ENCODE measurements at places on chromosomes 12 and 14.

- DNase-seq: peak; percentile 5
Measured at GRCh38 chr14:92819011-92819597, 25.0 kb downstream of the GOLGA5 start.

DNA sequence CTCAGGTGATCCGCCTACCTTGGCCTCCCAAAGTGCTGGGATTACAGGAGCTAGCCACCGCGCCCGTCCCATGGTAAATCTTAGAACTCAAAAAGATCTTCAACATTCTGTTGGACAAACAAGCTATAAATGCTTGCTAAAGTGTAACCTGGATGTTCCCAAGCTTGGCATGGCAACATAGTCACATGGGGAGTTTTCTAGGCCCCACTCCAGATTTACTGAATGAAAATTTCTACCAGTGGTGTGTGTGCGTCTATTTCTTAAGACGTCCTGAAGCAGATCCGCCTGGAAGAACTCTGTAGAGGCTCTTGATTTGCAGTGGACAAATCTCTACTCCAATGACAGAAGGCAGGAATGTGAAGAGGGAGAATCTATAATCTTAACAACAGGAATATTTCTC lies 59.9 kb downstream of the ZFYVE21 start:
- no peak for DNase-seq

GRCh38 chr12:116053479-116054200 lies 223.9 kb downstream of the MED13L start:
- DNase-seq: no peak

DNA sequence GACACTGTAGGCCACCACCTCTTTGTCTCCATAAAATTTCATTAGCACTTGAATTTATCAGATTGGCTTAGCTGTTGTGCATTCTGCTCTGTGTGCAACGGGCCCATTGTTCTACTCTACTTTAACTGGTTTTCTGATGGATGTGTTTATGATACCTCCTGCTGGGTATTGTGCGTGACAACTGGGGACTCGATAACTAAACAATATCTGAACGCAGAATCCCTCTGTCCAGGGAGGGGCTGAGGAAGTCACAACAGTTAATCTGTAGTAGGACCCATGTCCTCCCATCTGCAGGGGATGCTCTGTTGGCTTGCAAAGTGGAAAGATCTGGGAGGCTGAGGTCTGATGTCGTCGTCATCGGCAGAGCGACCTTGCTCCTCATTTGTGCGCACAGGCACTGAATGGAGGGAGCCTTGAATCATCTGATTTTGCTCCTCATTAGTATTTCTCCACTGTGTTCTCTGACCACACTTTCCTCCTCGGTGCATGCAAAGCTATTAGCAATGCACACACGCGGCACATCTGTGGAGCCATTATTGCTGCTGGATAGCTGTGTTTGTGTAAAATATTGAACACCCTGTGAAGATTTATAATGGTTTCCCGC lies 422.5 kb downstream of the NRXN3 start:
- no peak for DNase-seq

- no peak for DNase-seq
Measured at GRCh38 chr14:23831596-23831995, 122.0 kb upstream of the DHRS4 start.

DNA sequence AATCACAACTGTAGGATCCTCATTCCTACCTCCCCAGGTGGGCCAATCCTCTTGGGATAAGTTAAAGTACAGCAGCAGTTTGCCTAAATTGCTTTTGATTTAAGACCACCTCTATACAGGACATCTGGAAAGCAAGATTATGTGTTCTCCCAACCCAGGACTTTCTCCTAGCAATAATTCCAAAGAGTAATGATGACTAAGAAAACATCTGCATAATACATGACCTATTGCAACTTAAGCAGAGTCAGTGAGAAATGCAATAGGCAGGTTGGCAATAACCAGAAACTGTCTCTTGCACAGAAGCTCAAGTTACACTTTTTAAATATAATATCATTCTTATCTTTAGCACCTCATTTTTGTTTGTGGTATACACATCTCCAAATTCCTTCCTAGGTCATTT lies 275.4 kb downstream of the TRHDE start:
- DNase-seq: peak; percentile 9

GRCh38 chr12:5908251-5908650 lies 36.8 kb downstream of the ANO2 start:
- DNase-seq: no peak

GRCh38 chr14:101809671-101810514 lies 48.4 kb downstream of the PPP2R5C start:
- peak; percentile 93 for DNase-seq

DNA sequence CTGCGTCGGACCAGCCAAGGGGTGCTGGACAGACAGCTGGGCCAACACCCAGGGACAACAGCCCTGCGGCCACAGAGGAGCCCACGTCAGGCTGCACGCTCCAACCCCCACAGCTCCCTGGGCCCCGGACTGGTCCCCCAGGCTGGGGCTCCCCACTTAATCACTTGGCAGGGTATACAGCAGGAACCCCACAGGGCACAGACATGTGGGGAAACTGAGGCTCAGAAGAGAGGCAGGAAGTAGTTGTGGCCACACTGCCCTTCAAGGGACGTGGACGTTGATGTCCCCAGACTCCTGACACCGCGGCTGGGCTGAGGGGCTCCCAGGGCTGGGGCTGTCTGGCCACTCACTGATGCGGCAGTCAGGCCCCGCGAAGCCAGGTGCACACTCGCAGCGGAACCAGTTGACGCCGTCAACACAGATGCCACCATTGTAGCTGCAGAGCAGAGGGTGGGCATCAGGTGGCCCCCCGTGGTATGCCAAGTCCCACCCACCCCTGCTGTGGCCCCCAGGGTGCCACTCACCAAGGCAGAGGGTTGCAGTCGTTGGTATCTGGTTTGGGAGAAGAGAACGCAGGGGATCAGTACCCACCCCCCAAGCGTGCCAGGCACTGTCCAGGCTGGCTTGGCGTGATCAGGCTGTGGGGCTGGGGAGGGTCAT lies 21.5 kb downstream of the JAG2 start:
- DNase-seq: no peak

DNA sequence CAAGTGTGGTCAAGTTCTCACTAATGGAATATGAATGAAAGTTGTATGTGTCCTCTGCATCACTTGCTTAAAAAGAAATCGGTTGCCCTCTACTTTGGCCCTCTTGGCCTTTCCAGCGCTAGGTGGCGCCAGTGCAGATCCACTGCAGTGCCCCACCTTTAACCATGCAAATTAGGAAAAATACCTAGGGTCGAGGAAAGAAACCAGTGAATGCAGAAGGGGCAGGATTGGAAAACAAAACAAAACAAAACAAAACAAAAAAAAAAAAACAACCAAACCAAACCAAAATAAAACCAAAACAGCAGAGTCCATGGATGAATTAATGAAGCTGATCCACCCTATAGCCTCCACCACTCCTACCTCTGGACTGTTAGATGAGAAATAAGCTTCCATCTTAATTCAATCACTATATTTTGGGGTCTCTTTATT lies 12.9 kb upstream of the NEMF start:
- DNase-seq: peak; percentile 83

GRCh38 chr12:49295082-49295936 lies at the start of gene PRPH:
PRPH (plus strand) TSS chr12:49295147; CDS start chr12:49295201, 54 bp downstream.
- DNase-seq: peak; percentile 65

- no peak for DNase-seq
Measured at GRCh38 chr14:28565345-28565744, 201.2 kb upstream of the FOXG1 start.

GRCh38 chr12:58678753-58679152 lies 241.6 kb downstream of the LRIG3 start:
- DNase-seq: no peak

GRCh38 chr12:14278294-14278953 lies 87.1 kb upstream of the ATF7IP start:
- DNase-seq: no peak

DNA sequence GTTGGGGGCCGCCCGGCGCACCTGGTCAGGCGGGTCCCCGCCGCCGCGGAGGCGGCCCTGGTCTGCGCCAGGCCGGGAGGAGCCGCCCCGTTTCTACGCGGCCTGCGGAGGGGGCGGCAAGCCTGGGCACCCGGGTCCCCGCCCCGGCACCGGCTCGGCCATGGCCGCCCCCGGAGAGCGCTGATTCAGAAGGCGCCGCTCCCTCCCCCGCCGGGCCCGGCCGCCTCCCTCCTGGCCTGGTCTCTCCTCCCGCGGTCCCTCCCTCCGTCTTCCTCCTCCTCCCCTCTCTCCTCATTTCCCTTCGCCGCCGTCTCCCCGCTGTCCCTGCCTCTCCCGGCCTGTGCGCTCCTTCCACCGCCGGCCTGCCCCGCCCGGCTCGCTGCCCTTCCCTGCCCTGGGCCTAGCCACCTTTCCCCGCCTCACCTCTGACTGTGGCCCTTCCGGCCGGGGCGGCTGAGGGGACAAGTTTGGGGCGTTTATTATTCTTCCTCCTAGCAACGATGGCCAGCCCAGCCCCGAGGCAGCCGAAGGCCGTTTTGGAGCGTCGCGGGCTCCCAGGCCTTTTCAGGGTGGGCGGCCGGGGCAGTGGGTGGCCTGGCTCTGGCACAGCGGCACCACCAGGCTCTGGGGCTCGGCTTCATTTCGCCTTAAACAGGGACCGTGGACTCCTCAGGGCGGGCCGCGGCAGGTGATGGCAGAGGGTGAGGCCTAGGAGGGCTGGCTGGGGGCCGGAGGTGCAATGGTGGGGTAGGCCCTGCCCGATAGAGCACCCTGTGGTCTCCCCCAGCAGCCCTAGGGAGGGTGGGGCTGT lies 768 bp downstream of the CEP170B start:
- DNase-seq: peak; percentile 72

DNA sequence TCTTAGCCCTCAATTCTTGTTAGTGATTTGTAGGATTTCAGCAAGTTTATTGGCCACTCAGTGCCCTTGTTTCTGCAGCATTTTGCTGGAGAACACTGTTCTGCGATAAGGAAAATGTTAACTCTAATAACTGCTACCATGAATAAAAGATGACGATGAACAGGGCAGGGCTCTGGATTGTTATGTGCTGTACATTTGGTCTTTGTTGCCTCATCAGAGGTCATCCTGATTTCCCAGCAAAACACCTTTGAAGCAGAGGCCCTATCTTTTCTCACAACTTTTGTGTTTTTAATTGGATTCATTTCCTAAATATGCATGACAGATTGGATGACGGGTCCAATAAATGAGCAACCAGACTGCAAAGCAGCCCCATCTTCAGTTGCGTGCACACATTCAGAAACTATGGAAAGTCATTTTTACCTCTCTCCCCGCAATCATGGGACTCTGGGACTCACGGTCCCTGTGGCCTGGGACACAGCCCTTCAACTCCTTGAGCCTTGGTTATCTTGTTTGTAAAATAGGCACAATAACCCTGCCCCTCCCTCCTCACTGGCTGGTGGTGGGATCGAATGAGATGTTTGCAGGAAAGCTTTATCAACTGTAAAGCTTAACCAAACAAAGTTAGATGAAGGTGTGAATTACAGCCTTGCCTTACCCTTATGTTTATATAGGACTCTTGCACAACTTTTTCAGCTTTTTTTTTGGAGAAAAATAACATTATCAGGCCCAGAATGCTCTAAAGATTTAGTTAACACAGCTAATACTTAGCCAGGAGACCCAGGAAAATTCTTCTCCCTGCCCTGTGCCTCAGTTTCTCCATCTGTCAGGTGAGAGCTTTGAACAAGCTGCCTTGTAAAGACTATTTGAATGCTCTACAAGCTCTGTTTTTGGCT lies 45.4 kb downstream of the RPH3A start:
- no peak for DNase-seq

- DNase-seq: peak; percentile 89
Measured at GRCh38 chr12:52372216-52373154, 5.2 kb upstream of the KRT85 start.

- DNase-seq: no peak
Measured at GRCh38 chr14:97283005-97283403, 485.8 kb downstream of the VRK1 start.

GRCh38 chr12:125228519-125229260 lies 163.5 kb downstream of the AACS start:
- no peak for DNase-seq

DNA sequence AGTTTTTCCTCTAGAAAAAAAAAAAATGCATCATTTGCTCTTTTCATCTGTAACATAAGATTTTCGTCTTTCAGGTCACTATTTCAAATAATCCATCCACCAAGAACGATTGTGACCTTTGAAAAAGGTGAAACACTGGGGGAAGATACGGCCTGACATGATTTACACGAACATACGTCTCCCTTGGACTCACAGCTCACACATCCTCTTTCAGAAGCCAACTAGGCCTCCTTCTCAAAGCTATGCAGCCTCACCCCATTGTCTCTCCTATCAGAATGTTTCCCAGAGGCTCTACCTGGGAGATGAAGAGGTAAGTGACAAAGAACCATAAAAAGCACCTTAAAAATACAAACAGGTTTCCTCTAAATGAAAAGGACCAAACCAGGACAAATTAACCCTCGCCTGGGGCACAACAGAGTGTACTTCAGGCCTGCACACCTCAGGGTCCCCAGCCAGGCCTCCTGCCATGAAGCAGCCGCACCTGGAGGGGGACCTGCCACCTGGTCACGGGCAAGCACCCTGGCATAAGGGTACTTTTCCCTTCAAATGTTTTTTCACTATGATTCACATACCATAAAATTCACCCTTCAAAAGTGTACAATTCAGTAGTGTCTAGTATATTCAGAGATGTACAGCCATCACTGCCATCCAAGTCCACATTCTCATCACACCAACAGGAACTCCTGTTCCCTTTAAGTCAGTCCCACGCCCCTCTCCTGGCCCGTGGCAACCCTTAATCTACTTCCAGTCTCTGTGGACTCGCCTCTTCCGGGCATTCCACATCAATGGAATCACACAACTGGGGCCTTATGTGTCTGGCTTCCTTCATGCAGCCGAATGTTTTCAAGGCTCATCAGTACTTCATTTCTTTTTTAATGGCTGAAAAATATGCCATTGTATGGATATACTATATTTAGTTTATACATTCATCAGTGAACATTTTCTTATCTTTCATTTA lies 5.4 kb downstream of the SLC15A4 start:
- no peak for DNase-seq

DNA sequence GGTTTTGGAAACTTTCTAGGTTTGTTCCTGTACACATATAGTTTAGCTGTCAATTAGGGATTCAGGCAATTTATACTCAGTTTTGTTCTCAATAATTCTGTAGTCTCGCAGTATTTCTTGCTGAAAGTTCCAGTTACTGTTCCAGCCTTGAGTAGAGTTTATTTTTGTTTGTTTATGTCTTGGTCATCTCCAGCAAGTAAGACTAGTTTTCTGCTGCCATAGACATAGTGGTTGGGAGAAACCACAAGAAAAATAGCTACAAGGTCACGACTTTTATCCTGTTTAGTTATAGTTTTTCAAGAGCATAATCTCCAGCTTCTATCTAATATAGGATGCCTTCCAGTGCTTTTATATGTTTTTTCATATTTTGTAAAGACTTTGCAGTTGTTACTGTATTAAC lies 99.6 kb upstream of the FOXG1 start:
- DNase-seq: no peak

DNA sequence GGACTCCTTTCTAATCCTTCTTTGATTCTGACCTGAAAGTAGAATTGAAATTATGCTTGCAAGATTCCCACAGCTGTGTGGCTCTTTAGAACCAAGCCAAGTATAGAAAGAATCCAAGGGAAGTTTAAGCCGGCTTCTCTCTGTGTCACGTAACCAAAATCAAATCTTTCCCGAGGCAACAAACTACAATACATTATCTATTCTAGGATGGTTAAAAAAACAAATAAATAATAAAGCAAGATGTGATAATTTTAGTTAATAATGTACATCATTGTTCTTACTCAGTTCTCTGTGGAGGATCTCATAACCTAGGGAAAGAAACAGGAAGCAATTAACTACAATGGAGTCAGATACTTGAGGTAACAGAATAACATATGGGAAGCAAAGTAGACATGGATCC lies 78.1 kb upstream of the ST8SIA1 start:
- DNase-seq: no peak

- DNase-seq: peak; percentile 56
Measured at GRCh38 chr12:24561411-24561871, 387.5 kb downstream of the BCAT1 start.
